ENCODE measurements at places on chromosomes 6 and 20.

DNA sequence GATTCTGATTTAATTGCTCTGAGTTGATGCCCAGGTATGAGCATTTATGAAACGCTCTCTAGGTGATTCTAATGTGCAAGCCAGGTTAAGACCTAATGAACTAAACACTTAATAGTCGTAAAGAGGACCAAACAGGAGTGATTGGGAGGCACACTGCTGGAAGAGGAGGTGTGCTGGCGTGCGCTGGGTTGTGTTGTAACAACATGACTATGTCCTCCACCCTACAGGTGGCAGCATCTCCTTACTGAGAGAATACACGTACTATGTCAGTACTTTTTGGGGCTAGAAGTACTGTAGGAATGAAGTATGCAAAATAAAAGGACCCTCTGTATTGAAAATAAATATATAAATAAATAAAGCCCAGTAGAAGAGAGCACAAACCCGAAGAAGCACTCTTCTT, 11.9 kb downstream of the C6orf89 start:
- no peak for DNase-seq

DNA sequence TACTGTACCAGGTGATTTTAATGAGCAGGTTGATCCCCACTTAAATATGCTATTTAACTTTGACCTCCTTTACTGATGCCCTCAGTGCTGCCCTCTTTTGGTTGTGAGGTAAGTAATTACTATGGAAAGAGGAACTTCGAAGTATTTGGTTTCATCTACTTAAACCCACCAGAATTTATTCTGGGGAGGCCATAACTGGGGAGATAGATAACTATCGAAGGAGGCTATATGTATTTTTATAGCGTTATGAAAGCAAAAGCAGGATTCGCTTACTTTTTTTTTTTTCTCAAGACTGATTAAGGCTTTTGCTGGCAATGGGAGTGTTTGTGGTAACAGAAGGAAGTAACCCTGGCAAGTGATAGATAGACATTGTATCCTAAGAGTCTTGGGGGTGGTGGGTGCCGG, 168.9 kb upstream of the CENPW start:
- DNase-seq = no peak

GRCh38 chr6:44480097-44480541, 92.6 kb downstream of the CDC5L start:
- DNase-seq = no peak

- no peak for DNase-seq
These were observed 24.1 kb downstream of the NPEPL1 start for GRCh38 chr20:58716476-58717277.

- no peak for DNase-seq
These were observed 214.4 kb downstream of the RNF144B start for GRCh38 chr6:18601516-18602020.

- DNase-seq = no peak
These were observed 122.7 kb upstream of the AGPAT4 start for GRCh38 chr6:161396539-161396938.

DNA sequence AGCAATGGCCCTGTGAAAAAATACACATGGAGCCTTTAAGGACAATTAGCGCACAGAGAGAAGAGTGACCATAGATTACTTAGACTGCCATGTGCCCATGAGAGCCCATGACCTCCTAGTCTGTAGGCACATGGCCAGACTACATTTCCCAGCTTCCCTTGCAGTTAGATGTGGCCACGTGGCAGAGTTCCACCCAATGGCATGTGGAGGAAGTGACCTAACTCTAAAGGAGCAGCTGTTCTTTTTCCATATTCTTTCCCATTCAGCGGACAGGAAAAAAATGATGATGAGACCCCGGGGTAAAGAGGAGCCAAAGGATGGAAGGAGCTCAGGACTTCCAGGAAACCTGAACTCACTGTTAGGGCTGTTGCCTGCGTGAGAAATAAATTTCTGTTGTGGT, 116.6 kb downstream of the CBLN4 start:
- no peak for DNase-seq

DNA sequence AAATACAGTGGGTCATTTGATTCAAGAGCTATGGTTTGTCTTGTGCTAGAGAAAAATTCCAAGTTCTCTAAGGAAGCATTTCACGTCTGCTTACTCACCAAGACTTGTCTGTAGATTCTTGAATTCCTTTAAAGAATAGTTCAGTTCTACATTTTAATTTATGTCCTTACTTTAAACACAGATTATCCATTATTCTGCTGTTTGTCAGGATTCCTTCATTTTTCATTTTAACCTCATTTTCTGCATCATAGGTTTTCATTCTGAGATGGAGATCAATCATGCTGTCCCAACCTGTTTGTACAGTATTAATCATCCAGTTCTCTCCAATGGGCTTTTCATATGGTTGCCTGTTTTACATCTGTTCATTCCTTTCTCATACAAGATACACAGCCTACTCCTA, 24.5 kb upstream of the POPDC3 start:
- no peak for DNase-seq

DNA sequence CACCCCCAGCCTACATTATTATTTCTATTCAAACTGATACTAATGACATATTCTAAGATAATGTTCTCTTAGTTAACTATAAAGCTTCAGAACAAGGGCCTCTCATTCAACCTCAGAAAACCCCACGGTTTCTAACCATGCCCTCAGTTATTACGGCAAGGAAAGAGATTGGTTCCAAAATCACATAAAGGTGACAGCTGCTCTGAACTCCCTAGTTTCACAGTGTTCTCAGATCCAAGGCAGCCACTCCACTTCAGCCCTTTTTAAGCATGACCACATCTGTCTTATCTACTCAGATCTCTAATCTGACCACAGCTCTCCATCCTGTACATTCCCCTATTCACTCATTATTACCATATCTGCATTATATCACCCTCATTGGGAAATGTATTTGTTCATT, 98.8 kb upstream of the CEP85L start:
- no peak for DNase-seq

DNA sequence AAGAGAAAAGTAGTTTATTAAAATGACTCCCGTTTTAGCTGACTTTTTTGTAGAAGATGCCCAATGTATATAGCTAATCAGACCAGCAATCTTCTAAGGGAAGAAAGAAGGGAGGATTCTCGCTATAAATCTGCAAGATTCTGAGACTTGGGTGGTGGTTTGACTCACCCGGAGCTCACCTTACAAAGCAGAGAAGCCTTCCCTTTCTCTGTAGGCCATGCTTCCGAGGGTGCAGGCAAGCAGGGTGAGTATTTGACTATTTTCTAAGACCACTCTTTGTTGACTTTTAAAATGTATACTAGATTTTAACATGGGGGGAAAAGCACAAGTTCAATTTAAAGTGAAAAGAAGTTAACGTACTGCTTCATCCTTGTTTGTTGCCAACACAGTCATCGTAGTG, 2.7 kb downstream of the OLIG3 start:
- DNase-seq = no peak

DNA sequence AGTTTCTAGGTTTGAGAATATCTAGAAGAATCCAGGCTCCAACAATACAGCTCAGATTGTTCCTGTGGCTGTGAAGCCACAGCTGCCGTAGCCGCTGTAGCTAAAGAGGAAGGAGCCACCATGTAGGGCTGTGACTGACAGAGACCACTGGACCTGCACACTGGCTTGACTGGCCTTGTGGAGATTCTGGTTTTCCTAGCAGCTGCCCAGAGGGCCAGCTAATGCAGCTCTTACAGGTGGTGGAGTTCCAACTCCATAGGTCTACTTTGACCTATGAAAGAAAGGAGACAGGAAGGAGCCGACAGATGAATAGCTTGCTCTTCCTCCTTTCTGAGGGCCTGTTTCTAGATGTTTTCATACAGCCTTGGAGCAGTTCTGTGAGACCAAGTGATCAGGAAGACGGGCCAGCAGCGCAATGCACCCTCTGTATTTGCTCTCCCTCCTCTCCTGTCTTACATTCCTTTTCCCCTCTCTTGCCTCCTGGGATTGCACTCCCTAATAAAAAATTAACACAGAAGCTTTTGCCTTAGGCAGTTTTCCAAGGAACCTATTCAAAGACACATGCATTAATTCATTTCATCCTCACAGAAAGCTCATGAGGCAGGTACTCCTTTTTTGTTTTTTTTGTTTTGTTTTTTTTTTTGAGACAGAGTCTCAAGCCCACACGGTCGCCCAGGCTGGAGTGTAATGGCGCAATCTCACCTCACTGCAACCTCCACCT, 51.8 kb upstream of the MYB start:
- no peak for DNase-seq
